ENCODE measurements at places on chromosomes 1 and 21. TPM values are rescaled to one million over a fixed set of nuclear protein-coding genes. Genes with fewer than 3 reads are reported as not detected.

The NTMT2 gene
- 5.9 TPM for total RNA-seq

DNA sequence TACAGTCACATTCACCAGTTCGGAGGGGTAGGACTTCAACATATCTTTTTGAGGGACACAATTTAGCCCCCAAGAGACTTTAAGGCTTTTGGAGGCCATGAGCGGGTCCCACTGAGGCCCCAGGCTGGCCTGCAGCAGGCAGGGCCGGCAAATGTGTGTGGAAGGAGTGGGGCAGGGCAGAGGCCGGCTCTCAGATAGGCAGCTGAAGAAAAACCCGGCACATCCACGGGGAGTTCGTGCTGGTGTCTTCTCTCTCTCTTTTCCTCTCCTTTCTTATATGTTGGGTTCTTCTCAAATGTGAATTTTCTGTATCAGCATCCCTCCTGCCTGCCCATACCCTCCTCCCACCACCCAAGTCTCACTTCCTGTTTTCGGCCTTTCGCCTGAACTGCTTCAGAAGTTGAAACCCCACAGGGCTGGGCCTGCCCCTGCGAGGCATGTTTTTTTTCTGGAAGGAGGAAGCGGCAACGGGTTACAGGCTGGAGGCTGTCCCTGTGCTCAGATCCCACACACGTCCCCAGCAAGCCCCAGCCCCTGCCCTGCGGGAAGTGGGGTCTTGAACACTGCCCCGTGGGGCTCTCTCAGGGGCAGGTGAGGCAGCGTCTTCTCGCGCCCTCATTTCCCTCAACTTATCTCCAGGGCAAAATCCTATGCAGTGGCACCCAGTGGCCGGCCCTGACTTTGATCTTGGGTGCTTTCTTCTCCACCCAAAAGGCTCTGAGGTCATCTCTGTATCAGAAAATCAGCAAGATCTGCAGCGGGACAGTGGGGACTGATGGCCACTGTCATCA, 9.7 kb upstream of the UMODL1 start:
- peak; percentile 55 for DNase-seq

GRCh38 chr1:22752339-22752738, 41.7 kb downstream of the EPHB2 start:
- DNase-seq = no peak

- DNase-seq = no peak
Observed at GRCh38 chr1:86303041-86303690, 93.0 kb downstream of the ODF2L start.

The CNIH4 gene
- total RNA-seq = 26.3 TPM

DNA sequence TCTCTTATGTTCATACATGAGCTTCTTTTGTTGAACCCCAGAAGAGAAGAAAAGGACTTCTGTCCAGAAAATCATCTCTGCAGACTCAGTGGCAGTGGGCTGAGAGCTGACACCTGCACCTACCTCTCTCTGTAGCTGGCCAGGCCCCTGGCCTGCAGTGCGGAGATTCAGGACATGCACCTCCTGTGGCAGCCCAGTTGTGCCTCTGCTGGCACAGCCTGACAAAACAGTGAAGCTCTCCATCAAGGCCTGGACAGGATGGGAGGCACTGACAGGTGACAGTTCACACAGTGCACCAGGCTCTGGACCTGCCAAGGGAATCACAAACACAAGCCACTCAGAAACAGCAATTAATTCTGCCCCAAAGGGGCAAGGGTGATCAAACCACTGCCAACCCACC, 88.8 kb downstream of the TGFBR3 start:
- DNase-seq = peak; percentile 52

GRCh38 chr1:214493126-214493796, 58.1 kb downstream of the PTPN14 start:
- DNase-seq = no peak
